Ecto neural progenitor cell (in vitro differentiated cells): ENCODE measurements at places on chromosomes 2 and 18.
A peak's percentile ranks its signal among the peaks of the same experiment; 100 is the strongest.

- DNase-seq, result no peak
Observed at GRCh38 chr2:27582129-27582694, 630 bp upstream of the ZNF512 start.

- no peak for DNase-seq
Observed at GRCh38 chr2:10005461-10006235, 37.7 kb upstream of the KLF11 start.

- no peak for DNase-seq
Observed at GRCh38 chr2:221267773-221268425, 304.2 kb downstream of the EPHA4 start.

- DNase-seq, result no peak
Observed at GRCh38 chr2:9653485-9654271, 22.9 kb upstream of the YWHAQ start.

DNA sequence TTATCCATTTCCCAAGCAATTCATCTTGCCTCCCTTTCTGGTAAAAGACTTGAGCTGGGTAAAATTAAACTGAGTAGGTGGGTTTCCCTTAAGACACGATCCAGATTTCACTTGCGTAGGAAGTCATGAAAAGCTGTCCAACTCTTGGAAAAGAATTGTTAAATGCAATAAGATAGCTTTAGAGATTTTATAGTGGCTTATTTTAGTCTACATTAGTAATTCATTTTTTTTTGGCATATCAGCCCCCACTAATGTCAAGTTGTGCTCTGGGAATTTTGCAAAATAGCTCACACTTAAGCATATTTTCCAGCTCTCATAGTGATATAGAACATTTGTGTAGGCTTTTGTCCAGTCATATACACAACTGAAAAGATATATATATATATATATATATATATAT, 344.7 kb upstream of the FIGN start:
- no peak for DNase-seq

- DNase-seq, result no peak
Observed at GRCh38 chr18:57738078-57738477, 65.0 kb downstream of the ATP8B1 start.

GRCh38 chr2:18167871-18168270, 289.4 kb downstream of the KCNS3 start:
- no peak for DNase-seq

- no peak for DNase-seq
Observed at GRCh38 chr2:143410082-143410897, 281.1 kb downstream of the ARHGAP15 start.

DNA sequence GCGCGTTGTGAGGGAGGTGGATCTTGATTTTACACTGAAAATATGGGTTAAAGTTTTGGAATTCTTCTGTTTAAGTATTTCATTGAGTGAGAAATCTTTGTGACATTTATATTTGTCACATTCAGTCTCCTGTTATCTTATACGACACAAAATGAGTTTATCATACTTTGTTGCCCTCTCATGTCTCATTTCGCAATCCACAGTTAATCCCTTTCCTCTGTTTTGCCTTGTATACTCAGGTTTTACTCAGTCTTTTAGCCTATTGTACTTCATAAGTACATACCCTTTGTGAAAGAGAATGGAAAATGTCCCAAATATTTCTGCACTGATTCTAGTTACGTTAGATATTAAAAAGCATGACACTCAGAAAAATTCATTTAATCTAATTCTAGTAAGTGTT, 142.7 kb downstream of the ATP9B start:
- no peak for DNase-seq

DNA sequence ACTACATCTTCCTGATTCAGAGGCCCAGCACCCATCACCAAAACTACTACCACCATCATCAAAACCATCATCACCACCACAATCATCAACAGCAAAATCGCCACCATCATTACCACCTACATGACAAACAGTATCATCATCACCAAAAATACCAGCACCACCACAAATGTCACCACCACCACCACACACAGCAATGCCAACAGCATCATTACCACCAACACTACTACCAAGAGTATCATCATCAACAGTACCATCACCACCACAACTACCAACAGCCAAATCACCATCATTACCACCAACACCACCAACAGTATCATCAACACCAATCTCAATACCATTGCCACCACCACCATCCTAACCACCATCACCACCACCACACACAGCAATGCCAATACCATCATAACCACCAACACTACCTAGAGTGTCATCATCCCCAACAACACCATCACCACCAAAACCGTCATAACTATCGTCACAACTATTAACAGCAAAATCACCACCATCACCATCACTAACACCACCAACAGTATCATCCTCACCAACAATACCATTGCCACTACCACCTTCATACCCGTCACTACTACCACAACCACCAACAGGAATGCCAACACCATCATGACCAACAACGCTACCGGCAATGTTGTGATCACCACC, 64.6 kb upstream of the TEX51 start:
- DNase-seq, result no peak

DNA sequence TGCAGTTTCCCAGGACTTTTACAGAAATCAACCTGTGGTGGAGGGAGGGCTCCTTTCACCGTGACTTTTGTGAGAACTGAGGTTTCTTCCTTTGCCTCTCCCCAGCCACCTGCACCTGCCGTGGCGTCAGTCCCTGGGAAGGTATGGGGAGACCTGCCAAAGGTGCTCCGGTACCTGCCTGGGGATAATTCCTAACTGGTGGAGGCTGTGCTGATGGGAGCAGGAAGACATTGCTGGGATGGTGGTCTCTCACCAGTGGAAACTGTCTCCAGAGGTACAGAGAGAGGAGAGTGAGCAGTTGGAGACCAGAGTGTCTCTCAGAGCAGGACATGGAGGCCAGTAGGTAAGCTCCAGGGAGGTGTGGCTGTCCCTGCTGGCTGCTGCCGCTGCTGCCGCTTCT, 52.6 kb downstream of the CIB4 start:
- DNase-seq, result peak; percentile 29

DNA sequence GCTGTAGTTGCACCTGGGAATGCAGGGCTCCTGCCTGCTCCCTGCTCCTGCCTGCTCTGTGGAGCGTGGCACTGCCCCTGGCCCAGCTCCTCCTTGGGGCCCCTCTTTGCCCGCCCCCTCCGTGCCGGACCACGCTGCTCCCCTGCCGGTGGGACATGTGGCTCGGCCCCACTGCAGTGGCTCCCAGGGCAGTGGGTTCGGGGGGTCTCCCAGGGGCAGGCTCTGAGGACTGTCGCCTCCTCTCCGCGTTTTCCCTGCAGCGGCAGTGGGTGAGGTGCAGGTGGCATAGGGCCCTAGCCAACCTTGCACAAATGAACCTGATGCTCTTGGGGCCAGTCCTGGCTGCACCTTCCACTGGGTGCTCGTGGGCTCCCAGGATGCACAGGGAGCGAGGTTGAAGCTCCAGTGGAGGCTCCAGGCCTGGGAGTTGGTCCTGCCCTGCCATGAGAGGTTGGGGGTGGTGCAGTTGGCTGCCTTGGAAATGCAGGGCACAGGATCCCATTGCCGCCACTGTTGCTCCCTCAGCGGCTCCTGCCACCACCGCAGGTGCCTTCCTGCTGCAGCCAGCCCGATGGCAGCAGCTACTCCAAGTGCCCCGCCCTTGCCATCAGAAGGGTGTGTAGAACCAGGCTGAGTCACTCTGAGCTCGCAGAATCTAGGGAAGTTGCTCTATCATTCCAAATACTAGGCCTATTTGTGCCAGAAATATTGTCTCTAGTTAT, 313.1 kb upstream of the SYT4 start:
- no peak for DNase-seq

DNA sequence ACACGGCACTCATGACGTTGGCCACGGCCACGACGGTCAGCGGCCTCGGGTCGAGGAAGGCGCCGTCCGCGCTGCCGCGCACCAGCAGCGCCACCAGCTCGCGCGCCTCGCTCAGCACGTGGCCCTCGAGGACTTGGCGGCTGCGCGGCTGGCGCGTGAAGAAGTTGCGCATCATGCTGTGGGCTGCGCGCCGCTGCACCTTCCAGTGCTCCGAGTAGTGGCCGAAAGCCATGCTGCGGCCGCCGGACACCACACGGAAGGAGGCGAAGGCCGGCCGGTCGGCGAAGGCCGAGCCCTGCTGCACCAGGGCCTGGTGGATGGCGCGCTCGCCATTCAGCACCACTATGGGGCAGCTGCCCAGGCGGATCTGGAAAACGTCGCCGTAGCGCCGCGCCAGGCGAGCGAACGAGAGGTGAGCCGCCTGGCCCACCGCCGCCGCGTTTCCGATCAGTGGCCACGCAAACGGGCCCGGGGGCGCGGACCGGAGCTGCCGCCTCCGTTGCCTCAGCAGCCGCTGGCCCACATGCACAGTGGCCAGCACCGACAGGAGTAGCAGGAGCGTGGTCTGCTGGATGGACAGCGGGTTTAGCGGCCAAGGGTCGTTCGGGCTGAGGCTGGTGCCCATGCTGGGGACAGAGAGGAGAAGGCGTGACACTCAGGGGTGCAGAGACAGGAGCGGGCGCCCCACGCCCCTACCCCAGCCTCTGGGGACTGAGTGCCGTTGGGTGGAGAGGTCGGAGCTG, 1.0 kb downstream of the CYP1B1 start:
- peak; percentile 75 for DNase-seq

GRCh38 chr2:162840598-162841246, 2.2 kb upstream of the KCNH7 start:
- peak; percentile 81 for DNase-seq

DNA sequence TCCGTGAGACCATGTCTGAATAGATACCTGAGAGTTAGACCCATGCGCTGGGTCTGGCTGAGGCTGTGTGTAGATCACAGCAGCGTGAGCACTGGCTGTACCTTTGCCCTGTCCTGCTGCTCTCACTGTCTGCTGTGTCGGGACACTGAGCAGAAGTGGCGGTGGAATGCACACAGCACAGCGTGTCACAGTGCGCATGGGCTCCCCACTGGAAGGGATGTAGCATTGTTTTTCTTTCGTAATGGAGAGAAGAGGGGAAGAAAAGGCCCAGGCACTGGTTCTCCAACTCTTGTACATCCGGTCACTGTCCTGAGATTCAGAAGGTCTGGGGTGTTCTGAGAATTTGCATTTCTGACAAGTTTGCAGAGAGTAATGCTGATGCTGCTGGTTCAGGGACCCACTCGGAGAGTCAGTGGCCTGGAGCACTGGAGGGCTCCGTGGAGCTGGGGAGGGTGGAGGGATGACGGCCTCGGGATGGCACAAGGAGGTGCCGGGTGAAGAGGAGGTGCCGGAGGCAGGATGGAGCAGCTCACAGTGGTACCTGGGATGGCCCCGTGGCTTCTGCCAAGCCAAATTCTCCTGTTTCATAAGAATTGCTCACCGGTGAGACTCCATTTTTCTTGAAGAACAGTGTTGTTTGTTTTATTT, 252.8 kb downstream of the LDLRAD4 start:
- DNase-seq, result no peak

GRCh38 chr2:106282462-106283170, 88.5 kb upstream of the UXS1 start:
- DNase-seq, result peak; percentile 66

GRCh38 chr2:16392647-16393499, 272.8 kb downstream of the CYRIA start:
- DNase-seq, result no peak

DNA sequence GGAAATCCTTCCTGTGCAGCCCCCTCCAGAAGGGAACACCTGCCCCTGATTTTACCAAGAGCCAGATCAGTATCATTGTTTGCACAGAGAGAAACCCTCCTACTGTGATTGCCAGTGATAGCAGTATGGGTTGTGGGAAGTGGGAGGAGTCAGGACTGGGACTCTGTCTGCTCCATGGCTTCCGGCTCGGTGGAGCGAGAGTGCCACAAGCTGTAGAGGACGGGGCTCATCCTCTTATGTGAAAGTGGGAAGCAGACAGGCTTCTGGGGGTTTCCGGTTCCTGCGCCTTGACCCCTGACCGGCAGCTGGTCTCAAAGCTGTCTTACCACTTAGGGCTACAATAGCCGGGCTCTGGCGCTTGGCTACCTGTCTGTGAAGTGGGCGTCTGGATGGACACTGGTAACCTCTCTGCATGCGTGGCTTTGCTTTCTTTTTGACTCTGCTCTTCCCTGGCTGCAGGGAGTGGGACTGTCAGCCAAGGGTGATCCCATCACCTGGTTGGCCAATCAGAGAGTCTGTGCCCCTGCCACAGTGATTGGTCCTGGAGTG, 79.7 kb downstream of the BCL2L11 start:
- peak; percentile 37 for DNase-seq

- DNase-seq, result no peak
Observed at GRCh38 chr2:232655392-232655791, 22.0 kb downstream of the EFHD1 start.

GRCh38 chr2:208565690-208566416, 159.3 kb downstream of the PTH2R start:
- DNase-seq, result no peak

DNA sequence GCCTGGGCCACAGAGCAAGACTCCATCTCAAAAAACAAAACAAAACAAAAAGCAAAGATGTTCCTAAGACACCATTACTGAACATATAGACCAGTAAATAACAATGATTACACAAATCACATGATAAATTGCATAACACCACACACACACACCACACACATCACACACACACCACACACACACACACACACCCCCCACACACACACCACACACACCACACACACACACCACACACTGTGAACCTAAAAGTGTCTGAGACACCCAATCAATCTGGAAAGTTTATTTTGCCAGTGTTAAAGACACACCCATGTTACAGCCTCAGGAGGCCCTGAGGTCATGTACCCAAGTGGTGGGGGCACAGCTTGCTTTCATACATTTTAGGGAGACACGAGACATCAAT, 62.6 kb upstream of the ASAP2 start:
- DNase-seq, result no peak

- DNase-seq, result no peak
Observed at GRCh38 chr18:40849886-40850285, 1105.1 kb upstream of the PIK3C3 start.

GRCh38 chr18:13319629-13320028, 101.1 kb downstream of the LDLRAD4 start:
- no peak for DNase-seq

DNA sequence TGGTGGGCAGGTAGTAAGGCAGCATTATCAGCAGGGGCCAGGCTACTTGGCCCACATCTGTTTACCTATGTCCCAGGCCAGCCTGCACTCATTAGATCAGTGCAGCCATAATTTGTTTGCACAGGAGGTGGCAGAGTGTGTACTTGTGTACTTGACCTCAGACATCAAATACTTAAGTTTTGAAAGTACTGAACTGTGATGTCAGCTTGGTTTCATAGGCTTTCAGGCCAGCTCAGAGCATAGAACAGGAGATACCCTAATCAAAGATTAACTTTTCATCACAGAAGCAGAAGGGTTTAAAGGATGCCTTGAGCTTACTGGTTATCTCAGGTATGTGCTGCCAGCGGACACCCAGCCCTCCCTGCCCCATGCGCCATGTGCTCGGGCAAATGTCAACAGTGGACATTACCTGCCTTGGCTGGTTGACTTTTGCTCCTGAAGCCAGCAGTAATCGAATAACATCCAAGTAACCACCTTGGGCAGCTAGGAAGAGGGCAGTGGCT, 33.2 kb downstream of the ANKRD29 start:
- DNase-seq, result no peak

GRCh38 chr2:211939177-211939576, 599.4 kb downstream of the ERBB4 start:
- no peak for DNase-seq

- DNase-seq, result no peak
Observed at GRCh38 chr2:197240421-197241041, 70.0 kb downstream of the ANKRD44 start.

GRCh38 chr2:231297108-231297908, 98.2 kb upstream of the B3GNT7 start:
- DNase-seq, result peak; percentile 79
